ENCODE measurements at places on chromosomes 5 and 9.

- no peak for DNase-seq
These were observed 29.7 kb upstream of the CDK5RAP2 start for GRCh38 chr9:120609636-120610035.

DNA sequence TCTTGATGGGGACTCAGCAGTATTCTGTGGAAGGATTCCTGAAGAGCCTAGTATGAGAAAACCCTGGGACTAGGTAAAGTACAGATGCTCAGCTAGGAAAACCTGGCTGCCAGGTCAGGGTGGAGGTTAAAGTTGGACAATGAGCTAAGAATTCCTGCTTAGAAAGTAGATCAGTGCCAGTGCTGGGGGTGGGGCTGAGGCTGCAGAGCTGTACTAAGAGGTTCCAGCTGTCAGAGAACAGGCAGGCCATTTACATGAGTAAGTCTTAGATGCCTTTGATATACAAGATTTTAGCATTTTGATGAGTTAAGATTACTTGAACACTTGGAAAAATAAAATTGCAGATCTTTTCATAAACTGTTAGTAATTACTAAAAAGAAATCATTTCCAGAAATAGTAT lies 332.3 kb upstream of the NUDT12 start:
- no peak for DNase-seq

DNA sequence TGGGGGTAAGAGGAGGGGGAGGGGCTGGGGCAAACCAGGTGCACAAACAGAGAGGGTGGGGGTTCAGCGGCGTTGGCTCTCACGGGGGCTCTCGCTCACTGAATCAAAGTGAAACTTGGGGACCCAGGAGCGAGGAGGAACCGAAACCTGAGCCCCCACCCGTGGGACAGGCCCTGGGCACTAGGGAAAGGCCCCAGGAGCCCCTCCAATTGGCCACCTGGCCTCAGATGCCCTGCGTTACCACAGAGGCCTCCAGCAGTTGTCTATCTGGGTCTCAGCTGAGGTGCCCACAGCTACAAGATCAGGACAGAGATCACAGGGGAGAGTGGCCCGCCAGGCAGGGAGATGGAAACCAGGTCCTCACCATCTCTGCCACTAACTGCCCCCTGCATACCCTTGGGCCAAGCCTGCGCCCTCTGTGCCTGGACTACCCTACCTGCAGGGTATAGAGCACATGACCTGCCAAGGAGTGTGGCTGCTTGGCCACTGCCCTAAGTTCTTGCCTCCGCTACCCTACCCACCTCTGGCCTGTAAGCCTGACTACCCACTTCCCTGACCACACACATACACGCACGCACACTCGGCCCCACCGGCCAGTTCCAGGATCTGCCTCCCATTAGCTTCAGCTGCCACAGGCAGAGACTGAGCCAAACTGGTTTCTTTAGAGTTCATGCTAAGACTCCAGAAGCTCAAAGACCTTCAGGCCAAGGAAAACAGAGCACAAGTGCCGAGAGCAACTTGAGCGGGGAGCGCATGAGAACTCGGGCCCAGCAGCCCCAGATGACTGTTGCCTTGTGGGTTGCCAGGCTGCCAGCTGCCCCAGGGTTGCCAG lies 39.9 kb downstream of the PAX5 start:
- DNase-seq, result no peak

GRCh38 chr9:131447600-131447999 lies 53.7 kb downstream of the PRRC2B start:
- no peak for DNase-seq

DNA sequence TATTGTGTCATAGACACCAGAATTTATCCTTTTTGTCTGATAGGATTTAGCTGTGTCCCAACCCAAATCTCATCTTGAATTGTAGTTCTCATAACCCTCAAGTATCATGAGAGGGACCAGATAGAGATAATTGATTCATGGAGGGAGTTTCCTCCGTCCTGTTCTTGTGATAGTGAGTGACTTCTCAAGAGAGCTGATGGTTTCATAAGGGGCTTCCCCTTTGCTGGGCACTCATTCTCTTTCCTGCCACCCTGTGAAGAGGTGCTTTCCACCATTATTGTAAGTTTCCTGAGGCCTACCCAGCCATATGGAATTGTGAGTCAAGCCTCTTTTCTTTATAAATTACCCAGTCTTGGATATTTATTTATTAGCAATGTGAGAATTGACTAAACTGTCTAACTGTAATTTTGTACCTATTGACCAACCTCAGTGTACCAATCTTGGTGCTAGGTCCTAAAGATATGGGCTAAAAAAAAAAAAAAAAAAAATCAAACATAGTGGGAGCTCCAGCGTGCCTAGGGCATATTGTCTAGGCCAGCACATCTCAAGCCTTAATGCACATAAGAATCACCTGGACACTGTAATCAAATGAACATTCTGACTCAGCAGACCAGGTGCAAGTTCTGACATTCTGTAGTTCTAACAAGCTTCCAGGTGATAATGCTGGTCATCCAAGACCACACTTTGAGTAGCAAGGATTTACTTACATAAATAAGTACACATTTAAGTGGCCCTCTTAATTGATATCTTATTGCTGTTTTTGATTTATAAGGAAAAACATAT lies 30.5 kb downstream of the ST8SIA4 start:
- no peak for DNase-seq

- no peak for DNase-seq
These were observed 67.7 kb downstream of the NR2F1-AS1 start for GRCh38 chr5:93513298-93513697.

- DNase-seq, result no peak
These were observed 8.9 kb downstream of the ARAP3 start for GRCh38 chr5:141672841-141673813.

GRCh38 chr5:68230285-68230684 lies 14.7 kb downstream of the PIK3R1 start:
- DNase-seq, result no peak

DNA sequence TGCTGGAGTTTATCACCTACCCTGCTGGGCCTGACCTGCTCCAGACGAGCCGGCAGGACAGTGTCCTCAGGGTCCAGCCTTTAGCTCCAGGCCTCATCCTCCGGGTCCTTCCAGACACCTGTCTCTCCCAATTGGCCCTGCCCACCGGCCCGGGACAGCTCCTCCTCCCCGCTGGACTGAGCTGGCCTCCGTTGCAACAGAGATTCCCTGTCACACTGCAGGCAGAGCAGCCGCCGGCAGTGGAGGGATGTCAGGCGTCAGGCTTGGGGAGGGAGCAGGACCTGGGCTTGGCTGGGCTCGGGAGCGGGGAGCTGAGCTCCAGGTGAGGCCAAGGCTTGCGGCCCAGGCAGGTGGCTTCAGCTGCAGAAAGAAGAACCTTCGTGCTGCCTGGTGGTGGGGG lies 1.7 kb downstream of the KCNT1 start:
- no peak for DNase-seq

GRCh38 chr5:7970816-7971215 lies 101.9 kb downstream of the MTRR start:
- DNase-seq, result no peak

- DNase-seq, result no peak
These were observed 180.2 kb downstream of the HSPA4 start for GRCh38 chr5:133232011-133232410.

DNA sequence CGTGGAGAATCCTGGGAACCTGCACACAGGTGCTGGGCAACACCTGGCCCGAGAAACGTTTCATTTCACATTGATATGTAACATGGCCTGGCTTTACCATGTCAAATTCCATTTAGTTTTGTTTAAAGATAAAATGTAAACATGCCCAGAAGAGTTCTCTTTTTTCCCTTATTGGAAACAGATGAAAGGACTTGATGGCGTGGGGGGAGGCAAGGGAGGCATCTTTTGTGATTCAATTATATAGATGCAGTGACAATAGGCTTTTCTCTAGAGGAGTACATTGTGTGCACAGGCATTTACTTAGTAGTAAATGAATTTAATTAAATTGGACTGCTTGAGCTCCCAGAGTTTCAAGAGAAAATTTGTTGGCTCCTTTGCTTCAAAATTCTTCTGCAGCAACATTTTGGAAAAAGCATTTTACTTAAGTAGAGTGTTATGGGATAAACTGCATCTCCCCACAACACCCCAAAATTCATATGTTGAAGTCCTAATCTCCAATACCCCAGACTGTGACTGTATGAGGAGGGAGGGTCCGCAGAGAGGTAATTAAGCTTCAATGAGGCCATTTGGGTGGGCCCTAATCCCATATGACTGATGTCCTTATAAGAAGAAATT lies 254.3 kb upstream of the NFIL3 start:
- DNase-seq, result no peak

DNA sequence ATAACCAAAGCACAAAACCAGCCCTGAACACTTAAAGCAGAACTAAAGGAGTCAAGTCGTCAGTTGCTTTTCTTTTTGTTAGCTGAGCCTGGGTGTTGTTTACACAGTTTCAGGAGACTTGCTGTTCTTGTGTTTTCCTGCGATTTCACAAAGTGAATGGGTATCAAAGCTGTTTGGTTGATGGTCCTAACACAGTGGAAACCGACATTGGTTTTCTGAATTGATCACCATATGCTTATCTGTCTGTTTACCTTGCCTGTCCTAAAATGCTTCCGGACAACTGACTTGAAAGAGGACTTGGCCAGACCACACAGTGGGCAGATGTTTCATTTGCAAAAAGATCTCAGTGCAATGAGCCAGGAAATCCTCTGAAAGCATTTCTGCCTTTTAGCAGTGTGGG lies 676.4 kb downstream of the PRELID2 start:
- no peak for DNase-seq

All from LNCaP clone FGC (cell line).